Fibroblast of upper back skin (primary cell): ENCODE measurements at places on chromosomes 3 and 15.

DNA sequence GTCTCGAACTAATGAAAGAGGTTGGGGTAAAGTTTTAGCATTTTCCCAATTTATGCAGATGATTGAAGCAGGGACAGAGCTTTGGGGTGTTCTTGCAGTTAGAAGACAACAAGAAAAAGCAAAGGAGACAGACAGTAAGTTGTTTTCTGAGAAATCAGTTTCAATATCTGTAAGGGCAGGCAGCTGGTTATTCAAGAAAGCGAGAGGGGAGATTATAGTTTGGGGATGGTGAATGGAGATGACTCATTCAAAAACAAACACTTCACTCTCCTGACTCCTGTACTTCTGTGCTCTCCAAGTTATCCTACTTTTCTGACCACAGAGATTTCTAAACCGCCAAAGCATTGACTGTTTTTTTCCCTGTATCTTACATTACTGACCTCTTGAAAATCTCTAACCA lies 352.0 kb downstream of the GAP43 start:
- DNase-seq, result peak; percentile 82

DNA sequence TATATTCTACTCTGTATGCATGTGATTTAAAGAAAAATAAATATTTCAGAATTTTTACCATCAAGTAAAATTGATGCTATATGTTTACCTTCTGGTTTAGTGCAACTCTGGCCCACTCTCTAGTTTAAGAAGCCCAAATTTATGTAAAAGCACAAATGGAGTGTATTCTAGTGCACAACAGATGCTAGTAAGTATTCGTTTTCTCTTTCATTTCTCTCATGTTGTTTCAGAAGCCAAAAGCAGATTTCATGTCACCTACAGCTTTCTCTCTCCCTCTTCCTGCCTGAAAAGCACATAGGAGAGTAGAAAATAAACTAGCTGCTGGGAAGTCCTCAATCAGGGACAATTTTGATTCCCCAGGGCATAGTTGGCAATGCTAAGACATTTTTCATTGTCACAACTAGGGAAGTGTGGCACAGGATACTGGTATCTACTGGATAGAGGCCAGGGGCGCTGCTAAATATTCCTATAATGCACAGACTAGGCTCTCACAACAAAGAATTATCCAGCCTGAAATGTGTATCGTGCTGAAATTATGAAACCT lies 147.4 kb upstream of the ARHGEF26 start:
- no peak for DNase-seq

GRCh38 chr3:105868431-105868741 lies 426 bp downstream of the CBLB start:
- peak; percentile 35 for DNase-seq

GRCh38 chr15:56892659-56893363 lies 25.6 kb upstream of the TCF12 start:
- no peak for DNase-seq

- DNase-seq, result no peak
Observed at GRCh38 chr15:58465866-58466517, 34.2 kb downstream of the LIPC start.

DNA sequence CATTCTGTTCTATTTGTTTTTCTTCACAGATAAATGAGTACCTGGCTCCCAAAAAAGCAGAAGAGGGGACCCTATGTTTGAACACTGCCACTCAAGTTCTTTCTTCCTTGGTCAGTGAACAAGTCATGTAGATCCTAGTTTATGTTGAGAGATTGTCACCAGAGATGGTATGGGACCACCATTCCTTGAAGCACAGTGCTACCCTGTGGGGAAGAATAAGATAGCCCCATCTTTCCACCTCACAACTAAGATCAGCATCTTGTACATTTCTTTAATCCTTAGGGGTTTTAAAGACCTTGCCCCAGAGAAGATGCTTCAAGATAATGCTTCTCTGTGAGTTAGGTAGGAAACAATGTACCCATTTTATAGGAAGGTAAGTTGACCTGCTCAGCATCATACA lies 233.5 kb upstream of the WNT5A start:
- DNase-seq, result peak; percentile 70

DNA sequence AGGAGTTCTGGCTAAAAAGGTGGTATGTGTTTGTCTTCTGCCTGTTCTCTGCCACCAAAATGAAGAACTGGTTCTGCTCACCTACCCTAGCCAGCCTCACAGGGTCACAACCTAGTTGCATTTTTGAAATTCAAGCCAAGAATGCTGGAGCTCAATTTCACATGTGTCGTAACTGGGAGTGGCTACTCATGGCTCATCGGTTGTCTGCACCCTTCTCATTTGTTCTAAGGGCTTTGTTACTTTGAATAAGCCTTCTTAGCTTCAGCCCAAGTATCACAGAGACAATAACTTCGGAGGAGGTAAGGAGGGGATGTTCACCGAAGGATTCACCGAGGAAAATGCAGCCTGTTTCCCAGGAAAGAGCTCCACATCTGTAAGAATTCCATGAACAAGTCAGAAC lies 134.3 kb upstream of the RARB start:
- DNase-seq, result no peak

GRCh38 chr15:39976291-39977274 lies 42.7 kb downstream of the EIF2AK4 start:
- DNase-seq, result peak; percentile 57

- DNase-seq, result peak; percentile 61
Observed at GRCh38 chr3:112650482-112650881, 9.5 kb upstream of the CCDC80 start.

DNA sequence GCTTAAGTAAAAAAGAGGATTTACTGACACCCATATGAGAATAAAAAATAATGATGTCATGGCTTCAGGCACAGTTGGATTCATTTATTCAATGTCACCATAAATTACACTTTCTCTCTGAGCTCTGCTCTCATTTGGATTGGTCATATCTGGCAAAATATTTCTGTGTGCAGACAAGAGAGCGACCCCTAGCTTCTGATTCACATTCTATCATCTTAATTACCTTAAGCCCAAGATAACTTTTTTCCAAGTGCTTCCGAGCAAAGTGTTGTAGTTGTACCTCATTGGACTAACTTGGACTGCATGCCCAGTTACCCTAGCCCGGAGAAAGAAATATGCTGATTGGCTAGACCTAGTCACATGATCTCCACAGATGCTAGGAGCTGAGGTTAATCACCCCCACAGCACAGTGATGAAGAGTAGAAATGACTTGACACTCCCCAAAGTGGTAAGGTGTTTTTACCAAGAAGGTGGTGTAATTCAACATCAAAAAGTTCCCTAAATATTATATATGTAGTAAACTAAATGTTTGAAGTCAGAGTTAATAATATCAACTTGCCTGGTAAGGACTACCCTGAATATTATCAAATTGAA lies 552.2 kb upstream of the SUCLG2 start:
- DNase-seq, result no peak

GRCh38 chr3:27561576-27561975 lies 77.4 kb upstream of the SLC4A7 start:
- no peak for DNase-seq

- no peak for DNase-seq
Observed at GRCh38 chr3:32954506-32954905, 3.1 kb downstream of the CCR4 start.

DNA sequence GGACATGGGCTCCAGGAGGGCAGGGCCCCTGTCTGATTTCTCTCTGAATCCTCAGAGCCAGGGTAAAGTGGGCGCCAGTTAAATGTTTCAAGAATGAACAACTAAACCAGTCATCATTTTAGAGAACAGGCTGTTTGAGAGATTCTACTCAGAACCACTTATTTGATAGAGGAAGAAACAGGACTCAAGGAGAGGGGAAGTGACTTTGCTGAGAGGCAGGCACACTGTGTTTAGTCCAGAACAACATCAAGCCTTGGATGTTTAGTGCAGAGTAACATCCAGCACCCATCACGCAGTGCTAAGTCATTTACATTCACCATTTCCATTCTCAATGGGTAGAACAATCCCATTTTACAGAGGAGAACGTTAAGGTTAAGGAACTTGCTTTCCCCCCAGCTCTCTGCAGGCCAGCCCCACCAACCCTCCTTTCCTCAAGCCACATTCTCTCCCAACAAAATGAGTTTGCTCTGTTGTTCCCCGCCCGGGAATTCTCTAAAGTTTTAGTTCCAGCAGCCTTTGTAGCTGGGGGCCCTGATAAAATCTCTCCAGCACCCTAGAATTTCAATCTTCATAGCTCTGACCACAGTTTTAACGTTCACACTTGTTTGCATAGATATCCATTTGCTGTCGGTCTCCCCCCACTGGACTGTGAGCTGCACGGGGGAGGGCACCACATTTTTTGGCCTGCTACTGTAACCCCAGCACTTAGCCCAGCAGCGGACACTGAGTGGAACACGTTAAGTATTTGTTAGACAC lies 962 bp downstream of the NMNAT3 start:
- no peak for DNase-seq

DNA sequence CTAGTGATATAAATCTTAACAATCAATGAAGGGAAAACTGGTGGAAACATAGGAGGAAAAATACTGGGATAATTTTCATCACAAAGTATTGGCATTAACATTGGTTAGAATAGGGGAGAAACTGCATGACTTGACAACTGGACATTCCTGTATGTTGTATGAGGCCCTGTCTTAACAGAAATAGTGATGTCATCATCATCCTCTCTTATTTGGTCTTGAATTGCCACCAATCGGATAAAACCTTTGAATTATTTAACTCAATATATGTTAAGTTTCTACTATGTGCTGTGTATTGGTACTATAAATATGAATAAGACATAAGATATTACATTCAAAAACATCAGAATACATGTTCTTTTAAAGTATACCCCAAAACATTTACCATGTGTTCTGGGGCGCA lies 130.1 kb upstream of the CCDC54 start:
- no peak for DNase-seq

DNA sequence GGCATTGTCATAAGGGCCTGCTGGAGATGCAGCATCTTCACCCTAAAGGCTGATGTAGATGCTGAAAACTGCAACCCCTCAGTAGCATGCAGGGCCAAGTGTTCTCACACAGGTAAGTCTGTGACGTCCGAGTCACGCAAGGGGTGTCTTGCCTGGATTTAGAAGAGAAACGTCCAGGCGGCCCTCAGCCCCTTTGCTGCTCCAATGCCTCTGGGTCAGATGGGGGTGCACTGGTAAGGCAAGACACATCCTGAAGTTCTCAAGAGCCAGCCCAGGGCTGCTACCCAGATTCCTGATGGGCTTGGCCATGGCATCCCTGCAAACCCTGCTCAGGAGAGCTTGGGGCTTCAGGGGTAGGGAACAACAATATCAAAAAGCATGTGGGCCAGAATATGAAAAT lies 25.4 kb downstream of the ONECUT1 start:
- no peak for DNase-seq

DNA sequence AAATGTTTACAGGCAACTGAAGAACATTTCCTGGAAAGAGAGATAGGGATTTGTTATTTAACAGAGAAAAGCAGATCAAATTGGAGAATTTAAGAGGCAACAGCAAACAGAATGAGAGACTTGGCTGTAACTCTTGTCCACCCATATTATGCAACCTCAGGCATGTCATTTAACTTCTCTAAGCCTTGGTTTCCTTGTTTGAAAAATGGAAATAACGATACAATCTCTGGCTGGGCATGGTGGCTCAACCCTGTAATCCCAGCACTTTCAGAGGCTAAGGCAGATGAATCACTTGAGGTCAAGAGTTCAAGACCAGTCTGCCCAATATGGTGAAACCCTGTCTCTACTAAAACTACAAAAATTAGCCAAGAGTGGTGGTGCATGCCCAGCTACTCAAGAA lies 23.7 kb downstream of the ARRDC4 start:
- DNase-seq, result no peak

DNA sequence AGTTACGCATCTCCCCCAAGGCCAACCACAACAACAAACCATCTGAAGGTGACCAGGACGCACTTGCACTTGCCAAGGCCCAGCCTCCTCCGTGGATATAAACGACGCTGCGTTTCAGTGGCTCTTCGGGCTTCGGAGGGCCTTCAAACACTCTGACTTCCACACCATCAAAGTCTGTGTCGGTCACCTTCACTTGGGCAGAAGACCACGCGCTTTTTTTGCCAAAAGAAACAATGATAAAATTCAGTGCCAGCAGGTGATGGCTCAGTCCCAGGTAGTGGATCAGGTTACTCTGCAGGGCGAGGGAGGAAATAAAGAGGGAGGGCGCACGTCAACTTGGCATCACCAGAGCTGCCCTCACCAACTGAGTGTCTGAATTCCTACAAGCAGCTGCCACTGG lies 63.0 kb downstream of the NCEH1 start:
- DNase-seq, result no peak

- DNase-seq, result no peak
Observed at GRCh38 chr15:83098079-83098478, 9.4 kb upstream of the TM6SF1 start.

DNA sequence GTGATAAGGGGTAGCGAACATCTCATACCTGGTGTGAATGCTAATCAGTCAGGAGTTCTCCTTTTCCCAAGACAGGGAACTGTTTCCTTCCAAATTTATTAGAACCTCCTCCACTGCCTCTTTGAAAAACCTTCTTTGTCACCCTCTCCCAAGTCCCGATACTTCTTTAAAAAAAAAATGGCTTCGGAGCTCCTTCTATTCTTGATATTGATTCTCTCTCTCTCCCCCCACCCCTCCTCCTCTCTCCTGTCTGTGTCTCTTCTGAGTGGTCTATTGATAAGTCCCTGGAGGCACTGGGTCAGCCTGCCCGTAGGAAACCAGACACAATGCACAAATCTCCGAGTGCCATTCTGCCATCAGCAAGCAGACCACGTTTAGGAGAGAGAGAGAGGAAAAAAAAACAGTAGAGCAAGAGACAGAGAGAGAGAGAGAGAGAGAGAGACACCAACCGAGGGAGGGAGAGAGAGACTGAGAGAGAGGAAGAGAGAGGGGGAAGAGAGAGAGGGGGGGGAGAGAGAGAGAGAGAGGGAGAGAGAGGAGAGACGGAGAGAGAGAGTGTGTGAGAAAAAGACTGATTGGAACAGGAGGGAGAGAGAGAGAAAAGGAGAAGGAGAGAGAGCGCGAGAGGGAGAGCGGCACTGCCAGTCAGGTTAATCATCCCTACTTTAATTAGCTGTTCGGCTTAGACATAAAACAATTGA lies 160.9 kb downstream of the TIGIT start:
- DNase-seq, result no peak

DNA sequence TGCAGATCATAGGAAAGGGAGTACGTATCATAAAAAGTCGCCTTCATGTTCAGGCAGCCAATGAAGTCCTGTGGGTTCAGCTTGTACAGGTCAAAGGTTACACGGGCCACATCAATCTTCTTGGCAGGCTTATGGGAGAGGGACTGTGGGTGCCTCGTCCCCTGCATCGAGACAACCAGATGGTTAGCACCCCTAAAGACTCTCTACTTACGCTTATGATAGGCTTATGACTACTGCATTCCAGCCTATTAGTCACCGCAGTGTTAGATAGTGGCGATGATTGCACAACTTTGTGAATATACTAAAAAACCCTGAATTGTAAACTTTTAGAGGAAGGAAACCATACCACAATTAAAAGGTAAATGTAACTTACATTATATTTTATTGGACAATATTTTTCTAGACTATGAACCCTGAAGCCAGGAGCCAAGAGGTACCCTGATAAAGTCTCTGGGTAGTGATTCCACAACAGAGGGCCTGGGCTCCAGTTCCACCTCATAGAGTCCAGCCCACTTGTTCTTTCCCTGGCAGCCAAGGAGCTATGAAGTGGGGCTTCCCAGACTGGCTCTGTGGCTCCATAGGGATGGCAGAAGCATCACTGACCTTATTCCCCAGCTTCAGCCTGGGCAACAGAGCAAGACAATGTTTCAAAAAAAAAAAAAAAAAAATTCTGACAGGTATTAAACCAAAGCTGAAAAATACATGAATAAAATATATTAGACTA lies 2.5 kb upstream of the FANCD2 start:
- peak; percentile 77 for DNase-seq

- no peak for DNase-seq
Observed at GRCh38 chr3:43996379-43997301, 245.0 kb upstream of the TOPAZ1 start.
